ENCODE measurements at places on chromosomes 1 and 21.

DNA sequence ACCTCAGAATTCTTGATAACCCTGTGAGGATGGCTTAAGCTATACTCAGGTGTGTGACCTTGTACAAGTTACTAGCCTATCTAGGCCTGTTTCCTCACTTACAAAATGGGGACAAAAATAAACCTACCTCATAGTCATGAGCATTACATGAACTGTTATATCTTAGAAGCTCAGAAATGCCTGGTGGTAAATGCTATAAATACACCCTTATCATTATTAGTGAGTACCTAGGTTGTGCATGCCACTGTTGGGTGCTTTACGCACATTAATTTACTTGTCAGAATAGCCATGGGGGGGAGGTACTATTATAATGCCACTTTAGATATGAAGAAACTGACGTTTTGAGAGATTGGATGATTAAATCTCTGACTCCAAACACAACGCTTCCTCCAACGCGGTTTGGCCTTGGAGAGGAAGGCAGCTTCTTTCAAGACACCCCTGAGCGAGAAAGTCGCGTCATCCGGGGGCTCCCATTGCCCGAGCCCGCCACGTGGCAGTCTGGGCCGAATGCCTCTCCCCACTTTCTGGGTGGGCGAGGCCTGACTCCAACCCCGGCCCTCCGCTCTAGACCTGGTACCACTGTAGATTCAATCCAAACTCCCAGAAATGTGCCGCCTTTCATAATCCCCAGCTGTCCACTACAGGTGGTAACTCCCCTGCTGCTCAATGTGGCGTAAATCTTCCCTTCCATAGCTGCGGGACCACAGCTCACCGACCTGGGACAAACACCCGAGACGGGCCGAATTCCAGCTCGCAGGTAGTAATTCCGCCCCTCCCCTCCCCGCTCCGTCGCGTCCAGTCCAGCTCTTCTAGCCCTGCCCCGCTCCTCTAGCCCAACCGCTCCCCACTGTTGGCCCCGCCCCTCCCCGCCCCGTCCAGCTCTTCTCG lies 771 bp upstream of the RAD54L start:
- DNase-seq, result peak; percentile 36

DNA sequence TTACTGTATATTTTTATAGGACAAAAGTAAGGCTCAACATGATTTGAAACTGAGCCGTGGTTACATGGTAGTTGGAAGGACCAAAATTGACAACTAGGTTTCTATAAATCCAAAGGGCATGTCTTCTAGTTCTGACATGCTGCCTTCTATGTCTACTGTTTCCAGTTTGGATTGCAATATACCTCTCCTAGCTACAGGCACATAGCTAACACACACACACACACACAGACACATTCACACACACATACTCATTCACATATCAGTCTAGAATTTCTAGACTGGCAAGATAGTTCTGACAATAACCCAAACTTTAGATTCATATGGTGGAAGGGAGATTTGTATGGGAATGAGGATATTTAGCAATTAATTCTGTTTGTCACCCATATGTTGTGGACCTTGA lies 544.8 kb upstream of the CAMK1G start:
- DNase-seq, result peak; percentile 16

GRCh38 chr1:41823471-41823870 lies 95.3 kb downstream of the HIVEP3 start:
- DNase-seq, result peak; percentile 55

GRCh38 chr1:29342351-29342750 lies 106.0 kb downstream of the PTPRU start:
- DNase-seq, result no peak

DNA sequence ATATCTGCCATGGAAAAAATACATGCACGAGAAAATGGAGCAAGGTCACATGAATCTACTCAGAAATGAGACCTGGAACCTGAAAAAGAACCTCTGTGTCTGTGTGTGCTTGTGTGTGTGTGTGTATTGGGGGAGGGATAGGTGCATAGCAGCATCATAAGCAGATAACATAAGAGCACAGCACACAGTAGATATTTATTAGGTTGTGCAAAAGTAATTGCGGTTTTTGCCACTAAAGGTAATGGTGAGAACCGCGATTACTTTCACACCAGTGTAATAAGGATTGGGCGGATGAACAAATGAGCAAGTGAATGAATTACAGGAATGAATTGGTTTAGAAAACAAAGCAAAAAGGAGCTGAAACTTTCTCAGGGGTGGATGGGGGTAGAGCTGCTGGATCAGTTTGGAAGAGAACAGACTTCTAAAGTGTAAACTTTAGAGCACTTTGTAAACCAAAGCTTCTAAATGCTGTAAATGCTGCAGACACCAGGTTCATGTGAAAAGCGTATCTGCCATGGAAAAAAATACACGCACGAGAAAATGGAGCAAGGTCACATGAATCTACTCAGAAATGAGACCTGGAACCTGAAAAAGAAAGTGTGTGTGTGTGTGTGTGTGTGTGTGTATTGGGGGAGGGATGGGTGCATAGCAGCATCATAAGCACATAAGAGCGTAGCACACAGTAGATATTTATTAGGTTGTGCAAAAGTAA lies 156.9 kb downstream of the TOMM20 start:
- no peak for DNase-seq

- DNase-seq, result no peak
Observed at GRCh38 chr1:187999973-188000372, 1171.2 kb downstream of the PLA2G4A start.

DNA sequence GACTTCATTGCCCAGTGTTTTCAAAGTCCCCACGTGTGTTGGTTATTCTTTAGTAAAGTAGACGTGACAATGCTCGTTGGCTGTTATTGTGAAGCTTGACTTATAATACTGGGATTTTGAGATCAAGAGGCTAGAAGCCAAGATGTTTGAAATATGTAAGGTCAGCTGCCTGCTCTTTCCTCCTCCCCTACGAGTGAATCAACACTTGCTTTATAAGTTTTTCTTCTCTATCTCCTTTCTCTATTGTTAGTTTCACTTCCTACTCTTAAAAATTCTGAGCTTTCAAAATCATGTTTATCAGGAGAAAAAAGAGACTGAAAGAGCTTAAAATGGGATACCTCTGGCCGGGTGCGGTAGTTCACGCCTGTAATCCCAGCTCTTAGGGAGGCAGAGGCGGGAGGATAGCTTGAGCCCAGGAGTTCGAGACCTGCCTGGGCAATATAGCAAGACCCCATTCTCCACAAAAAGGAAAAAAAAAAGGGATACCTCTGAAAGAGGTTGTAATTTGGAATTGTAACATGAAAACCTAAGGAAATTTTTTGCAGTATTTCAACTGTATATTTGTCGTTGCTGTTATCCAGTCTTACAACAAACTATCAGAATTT lies 72.0 kb downstream of the EPB41 start:
- DNase-seq, result no peak

DNA sequence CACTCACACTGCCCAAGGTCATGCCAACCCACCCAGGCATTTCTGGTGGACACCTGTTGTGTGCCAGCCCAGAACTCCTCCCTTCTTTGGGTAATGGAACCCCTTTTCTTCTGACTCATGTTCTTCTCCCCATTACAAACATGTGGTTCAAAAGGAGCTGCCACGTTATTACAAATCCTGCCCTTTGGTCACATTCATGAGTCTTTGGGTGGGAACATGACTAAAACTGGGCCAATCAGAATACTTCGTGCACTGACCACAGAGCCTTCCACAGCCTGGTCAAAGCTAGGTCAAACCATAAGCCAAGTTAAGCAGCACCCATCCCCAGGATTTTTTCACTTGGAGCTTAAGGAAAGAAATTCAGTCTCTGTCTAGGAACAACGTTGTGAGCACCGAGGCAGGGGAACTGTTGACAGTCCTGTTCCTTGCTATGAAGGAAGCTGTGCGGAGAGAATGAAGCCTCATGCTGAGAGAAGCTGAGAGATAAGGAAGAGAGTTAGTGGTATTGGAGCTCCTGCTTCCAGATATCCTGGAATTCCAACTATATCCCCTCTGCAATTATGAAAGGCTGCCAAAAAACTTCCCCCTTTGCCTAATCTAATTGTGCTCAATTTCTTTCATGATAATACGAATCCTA lies 46.8 kb upstream of the DIPK1A start:
- DNase-seq, result peak; percentile 21

Measured in AG10803 (cell line).